ENCODE measurements at places on chromosomes 13 and 19.

- DNase-seq, result no peak
Measured at GRCh38 chr19:5053661-5054060, 84.7 kb downstream of the KDM4B start.

DNA sequence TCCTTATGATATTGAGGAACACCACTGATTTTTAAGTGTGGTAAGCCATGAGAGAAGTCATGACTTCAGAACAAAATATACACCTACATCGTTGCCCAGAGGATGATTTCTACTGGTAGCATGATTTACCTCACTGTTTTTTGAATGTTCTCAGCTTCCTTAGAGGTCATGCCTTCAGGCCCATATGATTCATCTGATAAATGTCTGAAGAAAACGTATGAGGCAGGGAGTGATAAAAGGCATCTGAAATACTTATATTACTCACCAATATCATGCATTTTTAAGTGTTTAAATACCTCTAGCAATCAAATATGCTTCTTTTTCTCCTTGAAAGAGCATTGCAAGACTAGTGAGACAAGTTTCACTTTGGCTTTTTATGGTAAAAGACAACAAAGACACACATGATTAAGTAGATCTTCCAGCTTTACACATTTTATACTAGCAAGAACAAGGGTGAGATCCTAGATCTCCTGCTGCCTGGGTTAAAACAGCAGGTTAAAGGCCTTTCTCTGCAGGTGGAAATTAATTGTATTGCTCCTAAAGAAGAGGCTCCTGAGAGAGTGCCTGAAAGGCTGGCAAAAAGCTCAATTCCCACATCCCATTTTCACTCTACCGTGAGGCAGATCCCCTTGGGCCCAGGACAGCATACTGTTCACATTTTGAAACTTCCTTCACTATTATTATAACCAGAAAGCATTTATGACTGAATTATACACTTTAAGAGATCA lies 432.4 kb downstream of the SLITRK1 start:
- no peak for DNase-seq

- DNase-seq, result no peak
Measured at GRCh38 chr13:110521946-110522345, 39.6 kb downstream of the RAB20 start.

DNA sequence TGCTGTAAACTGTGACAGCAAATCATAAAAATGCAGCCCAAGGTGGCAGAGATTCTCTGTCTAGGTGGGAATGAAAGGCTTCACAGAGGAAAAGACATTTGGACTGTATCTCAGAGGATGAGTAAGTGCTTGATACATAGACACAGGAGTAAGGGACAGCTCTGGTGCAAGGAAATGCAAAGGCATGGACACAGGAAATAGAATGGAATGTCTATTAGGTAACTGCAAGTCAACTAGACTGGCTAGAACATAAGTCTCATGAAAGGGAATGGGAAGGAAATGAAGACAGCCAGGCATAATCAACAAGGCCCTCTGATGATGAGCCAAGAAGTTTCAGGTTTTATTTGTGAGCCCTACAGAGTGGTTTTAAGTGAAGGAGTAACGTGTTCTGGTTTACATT lies 321.7 kb downstream of the SUCLA2 start:
- DNase-seq, result no peak

DNA sequence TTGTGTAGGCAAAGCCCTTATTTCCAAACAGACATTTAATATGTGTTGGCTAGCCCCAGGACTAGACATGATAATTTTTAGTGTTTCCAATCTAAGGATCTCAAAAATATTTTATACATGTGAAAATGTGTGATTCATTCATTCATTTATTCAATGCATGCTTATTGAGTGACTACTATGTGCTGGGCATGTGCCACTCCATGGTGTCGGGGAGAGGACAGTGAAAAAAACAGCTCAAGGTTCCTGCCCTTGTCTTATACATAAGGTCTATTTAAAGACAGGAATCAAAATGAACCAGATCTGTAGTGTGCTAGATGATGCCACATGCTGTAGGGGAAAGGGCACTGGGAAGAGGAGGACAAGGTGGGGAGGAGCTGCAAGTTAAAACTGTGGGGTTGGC lies 36.5 kb downstream of the GJA3 start:
- no peak for DNase-seq

DNA sequence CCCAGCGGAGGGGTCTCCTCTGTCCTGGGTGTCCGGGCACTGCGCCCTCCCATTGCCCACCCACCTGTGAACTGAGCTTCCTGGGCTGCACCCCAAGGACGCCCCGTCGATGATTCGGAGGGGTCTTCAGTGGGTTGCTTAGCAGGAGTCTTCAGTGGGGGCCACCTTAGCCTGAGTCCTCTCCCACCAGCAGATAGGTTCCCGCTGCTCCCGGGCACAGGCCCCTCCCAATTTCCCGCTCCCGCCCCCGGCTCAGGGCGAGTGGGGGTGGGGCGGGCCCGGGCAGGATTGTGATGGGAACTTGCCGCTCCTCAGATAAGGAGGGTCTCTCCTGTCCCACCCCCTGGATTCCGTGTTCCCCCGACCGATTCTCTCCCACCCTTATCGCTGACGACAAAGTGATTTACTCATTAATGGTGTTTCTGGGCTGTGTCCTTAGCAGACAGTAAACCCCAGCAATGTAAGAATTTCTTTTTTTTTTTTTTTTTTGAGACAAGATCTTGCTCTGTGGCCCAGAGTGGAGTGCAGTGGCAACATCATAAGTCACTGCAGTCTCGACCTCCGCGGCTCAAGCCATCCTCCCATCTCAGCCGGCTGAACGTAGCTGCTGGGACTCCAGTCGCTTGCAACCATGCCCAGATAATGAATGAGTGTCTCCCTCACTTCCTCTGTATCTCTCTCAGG lies 655 bp upstream of the S1PR5 start:
- DNase-seq, result no peak

GRCh38 chr13:102040812-102041211 lies 361.0 kb downstream of the FGF14 start:
- DNase-seq, result no peak
